Dermis blood vessel endothelial cell (primary cell): ENCODE measurements at places on chromosomes 4 and X. TPM values are rescaled to one million over a fixed set of nuclear protein-coding genes. Genes with fewer than 3 reads are reported as not detected.

The NFKB1 gene
- 64.5 and 73.2 TPM in 2 replicates for total RNA-seq

The RHOH gene
- total RNA-seq: 0.17 and 0.65 TPM in 2 replicates

The FSTL5 gene
- under 0.01 and 1.3 TPM in 2 replicates for total RNA-seq

The TRIM75 gene
- not detected in 2 replicates for total RNA-seq

The PIN4 gene
- total RNA-seq: 9.3 and 12.4 TPM in 2 replicates

The RAI2 gene
- total RNA-seq: 2.2 and 2.4 TPM in 2 replicates

The PAQR3 gene
- total RNA-seq: 12.4 and 19.8 TPM in 2 replicates

The GIMD1 gene
- not detected in 2 replicates for total RNA-seq

The S100P gene
- not detected in 2 replicates for total RNA-seq

The DNAJB14 gene
- total RNA-seq: 59.3 and 79.0 TPM in 2 replicates

The FAM9C gene
- total RNA-seq: 0.05 TPM in 1 of 2 replicates, not detected in the other

The CASK gene
- 32.3 and 51.1 TPM in 2 replicates for total RNA-seq

The BMP15 gene
- total RNA-seq: not detected in 2 replicates

The LRIT3 gene
- total RNA-seq: 0.05 and 0.17 TPM in 2 replicates

The ADGRA3 gene
- total RNA-seq: 11.7 and 15.2 TPM in 2 replicates

The YY2 gene
- 0.85 and 3.1 TPM in 2 replicates for total RNA-seq

The ERAS gene
- total RNA-seq: not detected in 2 replicates

The USP17L30 gene
- total RNA-seq: not detected in 2 replicates
